ENCODE measurements at places on chromosomes 7 and 10.

- H3K27me3 ChIP-seq = no peaks in the 10 kb centered on the region
- H3K36me3 ChIP-seq = peaks cover 17% of the 10 kb centered on the region
- peak overlapping the region; percentile 94 for H3K4me3 ChIP-seq
- H3K4me1 ChIP-seq = peaks cover 33% of the 10 kb centered on the region
Measured at GRCh38 chr7:140398821-140399220, 491 bp upstream of the SLC37A3 start.

GRCh38 chr10:75612904-75613684, 181.7 kb downstream of the LRMDA start:
- no peaks in the 10 kb centered on the region for H3K4me1 ChIP-seq
- no peak overlapping the region for H3K27ac ChIP-seq

- no peaks in the 10 kb centered on the region for H3K36me3 ChIP-seq
- no peaks in the 10 kb centered on the region for H3K4me1 ChIP-seq
- no peak for DNase-seq
- H3K27me3 ChIP-seq = no peaks in the 10 kb centered on the region
Measured at GRCh38 chr7:45384499-45384898, 189.7 kb upstream of the ADCY1 start.

- H3K4me1 ChIP-seq = no peaks in the 10 kb centered on the region
- no peak for DNase-seq
- H3K27ac ChIP-seq = no peak overlapping the region
- H3K4me3 ChIP-seq = no peak overlapping the region
Measured at GRCh38 chr10:2401459-2401858, 664.1 kb upstream of the ADARB2 start.

DNA sequence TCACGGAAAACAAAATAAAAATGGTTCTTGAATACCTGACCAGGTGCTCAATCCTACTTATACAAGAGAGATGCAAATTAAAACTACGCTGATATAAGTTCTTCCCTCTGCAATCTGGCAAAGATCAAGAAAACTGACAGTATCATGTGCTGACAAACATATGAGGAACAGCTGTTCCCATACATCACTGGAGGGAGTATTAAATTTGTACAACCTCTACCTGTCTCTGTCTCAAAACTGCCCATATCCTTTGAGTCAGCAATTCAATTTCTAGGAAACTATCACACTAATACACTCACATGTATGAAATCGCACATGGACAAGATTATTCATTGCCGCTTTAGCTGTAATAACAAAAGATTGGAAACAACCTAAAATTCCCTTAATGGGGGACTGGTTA, 11.0 kb upstream of the IL6 start:
- no peak overlapping the region for H3K27ac ChIP-seq
- no peaks in the 10 kb centered on the region for H3K36me3 ChIP-seq
- no peak overlapping the region for H3K4me3 ChIP-seq
- H3K27me3 ChIP-seq = peaks cover 68% of the 10 kb centered on the region
